ENCODE measurements at places on chromosomes 7 and 10. TPM values are rescaled to one million over a fixed set of nuclear protein-coding genes. Genes with fewer than 3 reads are reported as not detected.

The ADARB2 gene
- not detected for total RNA-seq

The STOX1 gene
- total RNA-seq, result 0.34 TPM

The BUD23 gene
- total RNA-seq, result 112 TPM

The SLC18A2 gene
- total RNA-seq, result 0.04 TPM

The FANK1 gene
- total RNA-seq, result 0.25 TPM

The LGI1 gene
- total RNA-seq, result not detected

The GRB10 gene
- total RNA-seq, result 0.78 TPM

The PLEKHS1 gene
- total RNA-seq, result not detected

The IL2RA gene
- 1,272 TPM for total RNA-seq

The GHRHR gene
- not detected for total RNA-seq

The PRKG1 gene
- total RNA-seq, result not detected

The RELN gene
- not detected for total RNA-seq
